Motor neuron (in vitro differentiated cells): ENCODE measurements at places on chromosomes 3 and 15. TPM values are rescaled to one million over a fixed set of nuclear protein-coding genes. Genes with fewer than 3 reads are reported as not detected.

CCNB2 gene
- total RNA-seq = 28.7 and 28.9 TPM in 2 replicates

MRPL46 gene
- 35.8 and 37.3 TPM in 2 replicates for total RNA-seq

GREM1 gene
- total RNA-seq = 0.05 and 0.16 TPM in 2 replicates

GPR15 gene
- not detected in 2 replicates for total RNA-seq

MYRIP gene
- total RNA-seq = 2.2 and 3.0 TPM in 2 replicates

SERINC4 gene
- total RNA-seq = 1.1 and 1.3 TPM in 2 replicates

LRRN1 gene
- 2.3 and 2.5 TPM in 2 replicates for total RNA-seq

EPB42 gene
- total RNA-seq = 0.17 and 0.41 TPM in 2 replicates

NME9 gene
- total RNA-seq = 4.7 and 4.9 TPM in 2 replicates

GOLGA6L7 gene
- 0.63 TPM in 1 of 2 replicates, not detected in the other for total RNA-seq

TRPC1 gene
- total RNA-seq = 30.3 and 31.1 TPM in 2 replicates

CD276 gene
- 39.0 and 48.0 TPM in 2 replicates for total RNA-seq

UROC1 gene
- 0.09 TPM in 1 of 2 replicates, not detected in the other for total RNA-seq

TIMP4 gene
- 1.2 and 2.1 TPM in 2 replicates for total RNA-seq

FBXL22 gene
- total RNA-seq = 2.3 and 2.4 TPM in 2 replicates

PYGO1 gene
- 14.5 and 15.9 TPM in 2 replicates for total RNA-seq

VPS8 gene
- total RNA-seq = 44.6 and 51.5 TPM in 2 replicates

CCDC39 gene
- not detected in 2 replicates for total RNA-seq

ADCY5 gene
- total RNA-seq = 5.2 and 5.7 TPM in 2 replicates

PP2D1 gene
- total RNA-seq = 0.89 and 1.1 TPM in 2 replicates

SAMMSON gene
- total RNA-seq = 0.81 and 0.87 TPM in 2 replicates

LYZL4 gene
- total RNA-seq = not detected in 2 replicates

COPB2 gene
- 161 and 164 TPM in 2 replicates for total RNA-seq

NMNAT3 gene
- total RNA-seq = 13.4 and 14.3 TPM in 2 replicates

DAZL gene
- not detected in 2 replicates for total RNA-seq

ANKUB1 gene
- total RNA-seq = 2.2 TPM in 1 of 2 replicates, not detected in the other

CACNA1D gene
- total RNA-seq = 15.3 and 36.7 TPM in 2 replicates

SIDT1 gene
- 0.33 and 0.96 TPM in 2 replicates for total RNA-seq

PCLAF gene
- 3.6 and 4.6 TPM in 2 replicates for total RNA-seq

VWA5B2 gene
- total RNA-seq = 1.2 and 1.9 TPM in 2 replicates

CLRN1 gene
- total RNA-seq = 1.6 and 2.5 TPM in 2 replicates

TEX9 gene
- 6.2 and 6.3 TPM in 2 replicates for total RNA-seq

TRIM42 gene
- total RNA-seq = 0.13 and 0.18 TPM in 2 replicates

SSUH2 gene
- total RNA-seq = 0.18 and 0.26 TPM in 2 replicates

CEMIP gene
- total RNA-seq = 56.8 and 56.9 TPM in 2 replicates

PLS1 gene
- total RNA-seq = 1.9 and 4.2 TPM in 2 replicates

CHRNA5 gene
- 2.9 and 4.3 TPM in 2 replicates for total RNA-seq

BLM gene
- 3.0 and 3.5 TPM in 2 replicates for total RNA-seq

EOMES gene
- total RNA-seq = 0.32 and 0.36 TPM in 2 replicates

SLC22A13 gene
- 0.30 TPM in 1 of 2 replicates, not detected in the other for total RNA-seq

CACNA2D2 gene
- 7.7 and 10.9 TPM in 2 replicates for total RNA-seq

GABRR3 gene
- total RNA-seq = 0.10 and 0.11 TPM in 2 replicates

RPS27L gene
- 140 and 145 TPM in 2 replicates for total RNA-seq

CCDC50 gene
- total RNA-seq = 54.8 and 55.2 TPM in 2 replicates

BFSP2 gene
- 0.38 and 0.91 TPM in 2 replicates for total RNA-seq

OR5H2 gene
- total RNA-seq = 0.52 and 0.60 TPM in 2 replicates

IL12A gene
- 0.34 and 0.95 TPM in 2 replicates for total RNA-seq

STIMATE gene
- total RNA-seq = 27.0 and 29.6 TPM in 2 replicates

SLC12A6 gene
- total RNA-seq = 13.4 and 14.2 TPM in 2 replicates

PLA2G4E gene
- total RNA-seq = 0.13 TPM in 1 of 2 replicates, not detected in the other

ZNF80 gene
- total RNA-seq = 0.19 TPM in 1 of 2 replicates, not detected in the other

SST gene
- total RNA-seq = 2.1 and 3.6 TPM in 2 replicates

ACSBG1 gene
- 0.79 and 1.6 TPM in 2 replicates for total RNA-seq

GOLGA6B gene
- total RNA-seq = not detected in 2 replicates

SPSB4 gene
- 23.8 and 24.1 TPM in 2 replicates for total RNA-seq

C15orf61 gene
- total RNA-seq = 3.3 and 4.3 TPM in 2 replicates

SH2D7 gene
- 0.92 and 1.1 TPM in 2 replicates for total RNA-seq

PRR20G gene
- total RNA-seq = not detected in 2 replicates

B3GALNT1 gene
- total RNA-seq = 24.5 and 28.2 TPM in 2 replicates
